ENCODE measurements at places on chromosomes 7 and 10. TPM values are rescaled to one million over a fixed set of nuclear protein-coding genes. Genes with fewer than 3 reads are reported as not detected.

Gene GTF2I
- total RNA-seq, result 171 TPM

Gene FOXP2
- 17.0 TPM for total RNA-seq

Gene CYP3A7
- not detected for total RNA-seq

Gene C10orf143
- total RNA-seq, result 2.5 TPM

Gene ITIH2
- total RNA-seq, result 0.11 TPM
